Bladder microvascular endothelial cell (primary cell): ENCODE measurements at places on chromosomes 4 and X. TPM values are rescaled to one million over a fixed set of nuclear protein-coding genes. Genes with fewer than 3 reads are reported as not detected.

RHOXF2 gene
- not detected in 2 replicates for total RNA-seq

PDGFRA gene
- 0.76 and 0.81 TPM in 2 replicates for total RNA-seq

CCKAR gene
- not detected in 2 replicates for total RNA-seq

CMC4 gene
- total RNA-seq = 3.9 and 5.3 TPM in 2 replicates

LEF1 gene
- total RNA-seq = 0.16 TPM in 1 of 2 replicates, not detected in the other

CXCL1 gene
- total RNA-seq = 4.5 and 38.7 TPM in 2 replicates

KLB gene
- 0.06 TPM in 1 of 2 replicates, not detected in the other for total RNA-seq

CFAP99 gene
- total RNA-seq = 0.16 TPM in 1 of 2 replicates, not detected in the other

TMEM271 gene
- not detected in 2 replicates for total RNA-seq

EXOSC9 gene
- total RNA-seq = 29.3 and 45.8 TPM in 2 replicates

TCEAL6 gene
- total RNA-seq = not detected in 2 replicates

MAGEB18 gene
- total RNA-seq = not detected in 2 replicates

FOXR2 gene
- total RNA-seq = not detected in 2 replicates
